ENCODE measurements at places on chromosomes 6 and 20.

DNA sequence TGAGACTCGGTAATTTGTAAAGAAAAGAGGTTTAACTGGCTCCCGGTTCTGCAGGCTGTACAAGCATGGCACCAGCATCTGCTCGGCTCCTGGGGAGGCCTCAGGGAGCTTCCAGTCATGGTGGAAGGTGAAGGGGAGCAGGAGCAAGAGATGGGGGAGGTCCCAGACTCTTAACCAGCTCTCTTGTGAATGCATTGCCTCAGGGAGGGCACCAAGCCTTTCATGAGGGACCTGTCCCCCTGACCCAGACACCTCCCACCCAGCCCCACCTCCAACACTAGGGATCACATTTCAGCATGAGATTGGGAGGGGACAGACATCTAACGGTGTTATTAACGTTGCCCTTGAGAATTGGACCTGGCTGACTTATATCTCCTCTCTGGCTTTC lies 68.6 kb downstream of the PTPN1 start:
- no peak for DNase-seq

- no peak for DNase-seq
Observed at GRCh38 chr20:20489054-20489453, 121.2 kb downstream of the INSM1 start.

- DNase-seq: no peak
Observed at GRCh38 chr20:18987781-18988360, 174.3 kb downstream of the SCP2D1 start.

DNA sequence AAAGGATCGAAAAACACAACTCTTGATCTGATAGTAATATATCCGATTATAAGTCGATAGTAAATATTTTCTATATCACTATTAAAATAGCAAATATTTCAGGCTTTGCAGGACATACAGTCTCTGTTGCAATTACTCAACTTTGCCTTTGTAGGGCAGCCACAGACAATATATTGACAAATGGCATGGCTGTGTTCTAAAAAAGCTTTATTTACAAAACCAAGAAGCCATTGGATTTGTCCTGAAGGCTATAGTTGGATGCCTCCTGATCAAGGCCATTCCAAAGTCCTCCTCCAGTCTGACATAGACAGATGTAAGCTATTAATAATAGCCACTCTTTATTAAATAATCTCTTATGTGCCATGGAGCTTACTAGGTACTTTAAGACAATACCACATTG lies 5.9 kb downstream of the OCSTAMP start:
- no peak for DNase-seq

DNA sequence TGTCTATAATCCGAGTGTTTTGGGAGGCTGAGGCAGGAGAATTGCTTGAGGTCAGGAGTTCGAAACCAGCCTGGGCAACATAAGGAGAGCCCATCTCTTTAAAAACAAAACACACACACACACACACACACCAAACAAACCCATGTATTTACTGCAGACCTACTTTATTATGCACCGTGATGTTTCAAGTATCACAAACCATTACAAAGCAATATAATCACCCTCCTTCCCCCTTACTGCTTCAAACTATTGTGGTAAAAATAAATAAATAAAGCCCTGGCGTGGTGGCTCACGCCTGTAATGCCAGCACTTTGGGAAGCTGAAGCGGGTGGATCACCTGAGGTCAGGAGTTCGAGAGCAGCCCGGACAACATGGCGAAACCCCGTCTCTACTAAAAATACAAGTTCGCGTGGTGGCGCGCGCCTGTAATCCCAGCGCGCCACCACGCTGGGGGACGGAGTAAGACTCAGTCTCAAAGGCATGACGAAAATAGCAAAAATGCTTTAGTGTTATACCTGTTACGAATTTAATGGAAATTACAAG lies 1.5 kb downstream of the TBCC start:
- no peak for DNase-seq

DNA sequence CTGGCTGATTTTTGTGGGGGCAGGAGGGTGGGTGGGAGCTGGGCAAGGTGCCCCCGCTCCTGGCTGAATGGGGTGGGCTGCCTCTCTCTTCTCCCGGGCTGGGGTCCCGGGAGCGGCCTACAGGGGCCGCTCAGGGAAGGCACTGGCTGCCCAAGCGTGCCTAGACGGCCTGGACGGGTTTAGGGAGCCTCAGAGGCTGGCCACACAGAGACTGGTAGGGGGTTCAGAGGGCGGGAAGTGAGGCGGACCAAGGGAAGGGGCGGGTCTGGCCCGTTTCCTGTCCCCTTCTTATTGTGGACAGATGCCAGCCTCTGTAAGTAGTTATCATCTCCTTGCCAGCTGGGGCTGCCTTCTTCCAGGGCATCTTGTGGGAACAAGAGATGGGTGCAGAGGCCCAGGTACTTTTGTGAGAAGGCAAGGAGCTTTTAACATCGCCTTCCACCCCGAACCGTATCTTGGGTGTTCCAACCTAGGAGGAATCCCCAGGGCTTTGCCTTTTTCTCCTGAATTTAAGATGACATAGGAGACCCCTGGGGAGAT lies 437 bp downstream of the CD40 start:
- no peak for DNase-seq

DNA sequence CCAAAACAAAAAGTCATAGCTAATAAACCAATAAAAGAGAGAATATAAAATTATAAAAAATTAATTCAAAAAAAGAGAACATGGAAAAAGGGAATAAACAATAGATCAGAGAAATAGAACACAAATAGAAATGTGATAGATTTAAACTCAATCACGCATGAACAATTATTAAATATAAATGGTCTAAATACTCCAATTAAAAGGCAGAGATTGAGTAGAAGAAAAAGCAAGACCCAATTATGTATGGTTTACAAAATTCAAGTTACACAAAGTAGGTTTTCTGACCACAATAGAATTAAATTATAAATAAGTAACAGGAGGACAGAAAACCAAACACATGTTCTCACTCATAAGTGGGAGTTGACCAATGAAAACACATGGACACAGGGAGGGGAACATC lies 36.4 kb upstream of the MAN1A1 start:
- DNase-seq: no peak

DNA sequence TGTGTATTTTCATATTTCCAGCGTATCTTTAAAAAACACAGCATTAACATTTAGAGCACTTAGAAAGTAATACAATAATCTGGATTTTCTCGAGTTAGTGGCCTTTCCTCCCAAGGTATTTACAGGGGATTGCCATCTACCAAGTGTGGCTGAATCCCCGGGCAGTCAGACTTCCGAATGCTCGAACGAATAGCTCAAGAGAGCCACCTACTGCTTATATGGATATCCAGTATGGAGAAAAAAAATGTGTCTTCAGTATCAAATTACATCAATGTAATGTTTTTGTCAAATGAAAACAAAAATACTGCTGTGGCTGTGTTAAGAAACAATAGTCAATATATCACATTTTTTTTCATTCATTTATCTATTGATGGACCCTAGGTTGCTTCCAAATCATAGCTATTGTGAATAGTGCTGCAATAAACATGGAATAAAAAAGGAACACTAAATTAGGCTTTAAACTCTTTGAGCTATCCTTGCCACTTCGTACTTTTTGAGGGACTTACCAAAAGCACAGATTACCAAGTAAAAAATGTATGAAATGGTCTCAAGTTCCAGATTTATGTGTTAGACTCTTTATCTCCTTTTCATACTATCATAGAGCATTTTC lies 654.5 kb upstream of the PTCHD4 start:
- DNase-seq: no peak

DNA sequence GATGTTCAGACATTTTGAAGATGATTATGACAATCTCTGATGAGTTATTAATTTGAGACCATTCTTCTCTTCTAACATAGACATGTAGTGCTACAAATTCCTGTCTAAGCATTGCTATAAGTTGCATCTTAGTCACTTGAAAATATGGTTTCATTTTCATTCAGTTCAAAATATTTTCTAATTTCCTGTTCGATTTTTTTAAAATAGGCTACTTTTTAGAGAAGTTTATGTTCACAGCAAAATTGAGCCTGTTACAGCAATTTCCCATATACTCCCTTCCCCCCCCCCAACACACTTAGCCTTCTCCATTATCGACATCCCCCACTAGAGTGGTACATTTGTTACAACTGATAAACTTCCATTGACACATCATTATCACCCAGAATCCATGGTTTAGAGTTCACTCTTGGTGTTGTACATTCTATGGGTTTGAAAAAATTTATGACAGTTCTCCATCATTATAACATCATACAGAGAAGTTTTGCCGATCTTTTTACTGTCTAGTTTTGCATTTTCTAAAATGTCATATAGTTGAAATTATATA lies 31.2 kb downstream of the PLAGL1 start:
- no peak for DNase-seq

DNA sequence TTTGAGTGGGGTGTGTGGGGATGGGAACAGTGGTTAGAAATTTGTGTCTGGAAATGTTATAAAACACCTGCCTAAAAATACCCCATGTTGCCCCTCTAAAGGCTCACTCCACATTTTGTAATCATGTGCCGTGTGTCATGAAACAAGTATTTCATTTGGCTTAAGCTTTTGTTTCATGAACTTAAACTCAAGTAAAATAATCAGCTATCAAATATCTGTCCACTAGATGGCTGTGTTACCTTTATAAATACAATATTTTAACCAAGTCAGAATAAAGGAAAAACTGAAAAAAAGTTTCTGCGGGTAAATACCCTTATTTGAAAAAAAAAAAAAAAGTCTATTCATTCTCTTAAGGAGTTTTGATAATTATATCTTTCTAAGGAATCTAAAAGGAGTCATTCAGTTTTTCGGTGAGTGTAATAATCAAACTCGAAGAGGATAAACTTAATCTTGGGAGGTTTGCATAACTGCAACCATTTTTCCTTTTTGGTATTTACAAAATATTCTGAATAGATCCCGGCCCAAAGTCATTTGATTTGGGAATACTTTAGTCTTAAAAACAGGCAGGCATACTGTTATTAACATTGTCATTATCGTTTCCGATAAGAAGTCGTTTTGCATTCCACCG lies 29.9 kb upstream of the MTRF1L start:
- no peak for DNase-seq

DNA sequence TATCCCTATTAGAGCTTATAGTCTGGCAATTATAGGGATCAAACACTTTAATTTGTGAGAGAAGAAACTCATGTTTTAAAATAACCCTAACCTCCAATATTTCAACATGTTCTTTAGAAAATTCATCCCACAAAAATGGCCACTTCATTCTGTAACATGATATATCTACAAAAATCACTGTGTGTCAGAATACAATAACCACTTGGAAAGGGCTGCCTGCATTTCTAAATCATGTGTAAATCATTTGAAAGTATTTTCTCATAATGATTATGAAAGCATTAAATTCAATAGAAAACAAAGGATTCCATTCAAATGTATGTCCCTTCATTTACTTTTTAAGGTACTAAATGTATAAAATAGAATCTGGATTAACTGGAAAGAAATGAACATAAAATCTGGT lies 101.4 kb upstream of the NHSL1 start:
- no peak for DNase-seq

DNA sequence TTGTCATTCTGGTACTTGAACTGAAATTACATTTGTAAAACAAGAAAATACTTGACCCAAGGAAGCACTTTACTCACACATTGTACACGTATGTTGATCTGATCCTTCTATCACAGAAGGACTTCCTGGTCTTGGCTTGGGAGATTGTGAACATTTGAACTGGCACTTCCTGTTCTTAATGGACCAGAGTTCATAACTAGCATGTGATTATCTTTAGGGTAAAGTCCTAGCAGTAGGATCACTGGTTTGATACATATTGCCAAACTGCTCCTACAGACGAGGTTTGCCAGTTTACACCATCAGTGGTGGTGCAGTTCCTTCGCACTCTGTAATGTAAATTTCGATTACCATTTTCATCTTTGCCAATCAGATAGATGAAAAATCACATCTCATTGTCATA lies 12.7 kb downstream of the HECA start:
- no peak for DNase-seq

DNA sequence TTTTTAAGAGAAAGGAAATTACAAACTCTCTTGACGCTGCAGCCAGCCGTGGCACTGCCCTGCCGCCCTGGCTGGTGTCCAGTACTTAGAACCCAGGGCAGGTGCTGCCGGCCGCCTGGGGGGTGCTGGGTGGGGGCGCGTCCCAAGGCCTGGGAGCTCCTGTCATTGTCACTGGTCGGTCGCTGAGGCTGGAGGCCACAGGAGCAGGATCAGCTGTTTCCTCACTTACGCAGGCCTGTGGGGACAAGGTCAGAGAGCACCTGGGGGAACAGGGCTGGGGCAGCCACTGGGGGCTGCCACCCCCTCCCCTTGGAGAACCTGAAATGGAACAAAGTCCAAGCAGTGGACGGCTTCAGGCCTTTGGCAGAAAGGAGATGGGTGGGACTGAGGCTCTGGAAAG lies 5.6 kb downstream of the BIRC7 start:
- no peak for DNase-seq

DNA sequence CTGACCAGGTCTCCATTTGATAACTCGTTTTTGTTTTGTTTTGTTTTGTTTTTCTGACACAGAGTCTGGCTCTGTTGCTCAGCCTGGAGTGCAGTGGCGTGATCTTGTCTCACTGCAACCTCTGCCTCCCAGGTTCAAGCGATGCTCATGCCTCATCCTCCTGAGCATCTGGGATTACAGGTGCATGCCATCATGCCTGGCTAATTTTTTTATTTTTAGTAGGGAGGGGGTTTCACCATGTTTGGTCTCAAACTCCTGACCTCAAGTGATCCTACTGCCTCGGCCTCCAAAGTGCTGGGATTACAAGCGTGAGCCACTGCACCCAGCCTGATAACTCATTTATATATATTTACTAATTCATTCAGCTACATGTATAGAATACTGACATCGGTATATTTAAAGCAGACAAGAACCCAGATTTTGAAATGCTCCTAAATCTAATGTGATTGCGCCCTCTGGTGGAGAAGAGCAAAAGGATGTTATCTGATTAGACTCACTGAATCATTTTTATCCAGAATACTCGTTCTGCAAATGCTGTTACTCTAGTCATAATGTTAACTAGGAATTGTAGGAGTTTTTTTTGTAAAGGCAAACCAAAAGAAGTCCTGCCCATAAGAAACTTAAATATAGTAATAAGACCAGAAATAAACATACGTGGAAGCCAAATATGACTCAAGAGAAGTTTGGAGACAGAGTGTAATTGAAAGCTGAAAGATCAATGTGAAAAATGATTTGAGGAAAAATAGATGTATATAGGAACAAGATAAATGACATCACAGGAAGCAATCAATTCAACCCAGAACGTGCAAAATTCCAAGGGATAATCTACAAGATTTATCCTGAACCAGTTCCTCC lies 5.3 kb upstream of the COL12A1 start:
- no peak for DNase-seq

DNA sequence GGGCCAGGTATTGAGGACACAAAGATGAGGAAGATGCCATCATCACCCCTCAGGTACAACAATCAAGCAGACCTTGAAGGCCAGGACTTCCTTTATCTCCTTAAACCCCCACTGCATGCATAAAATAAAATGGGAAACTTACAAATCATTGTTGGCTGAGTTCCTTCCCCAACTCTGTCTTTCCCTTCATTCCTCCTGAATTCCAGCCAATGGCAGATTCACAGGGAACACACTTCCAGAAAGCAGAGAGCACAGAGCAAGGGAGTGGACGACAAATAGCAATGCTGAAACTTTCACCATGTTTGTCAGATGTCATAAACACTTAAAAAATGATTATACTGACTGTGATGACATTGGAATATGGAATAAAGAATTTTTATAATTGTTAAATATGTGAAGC lies 37.3 kb upstream of the NXT1 start:
- DNase-seq: no peak

- DNase-seq: no peak
Observed at GRCh38 chr6:53837865-53838769, 43.3 kb downstream of the LRRC1 start.
